Chondrocyte (in vitro differentiated cells): ENCODE measurements at places on chromosomes 6 and 20. TPM values are rescaled to one million over a fixed set of nuclear protein-coding genes. Genes with fewer than 3 reads are reported as not detected.

Gene TMEM200A
- total RNA-seq, result 6.8 to 12.4 TPM (median 7.1 TPM) in 3 replicates

Gene PDYN
- not detected in 3 replicates for total RNA-seq

Gene CSTF1
- total RNA-seq, result 23.7 to 33.1 TPM (median 26.0 TPM) in 3 replicates

Gene MAFB
- 3.0 to 5.4 TPM (median 4.2 TPM) in 3 replicates for total RNA-seq

Gene ULBP3
- total RNA-seq, result 5.0 to 6.1 TPM (median 5.1 TPM) in 3 replicates

Gene SLC44A4
- not detected in 3 replicates for total RNA-seq

- no peak overlapping the region for H3K4me3 ChIP-seq
- H3K36me3 ChIP-seq, result no peaks in the 10 kb centered on the region
- H3K27me3 ChIP-seq, result peaks cover 11% of the 10 kb centered on the region
- no peak overlapping the region for H3K27ac ChIP-seq
- peaks cover 10% of the 10 kb centered on the region for H3K4me1 ChIP-seq
Measured at GRCh38 chr6:6925391-6926164, 182.2 kb upstream of the RREB1 start.

DNA sequence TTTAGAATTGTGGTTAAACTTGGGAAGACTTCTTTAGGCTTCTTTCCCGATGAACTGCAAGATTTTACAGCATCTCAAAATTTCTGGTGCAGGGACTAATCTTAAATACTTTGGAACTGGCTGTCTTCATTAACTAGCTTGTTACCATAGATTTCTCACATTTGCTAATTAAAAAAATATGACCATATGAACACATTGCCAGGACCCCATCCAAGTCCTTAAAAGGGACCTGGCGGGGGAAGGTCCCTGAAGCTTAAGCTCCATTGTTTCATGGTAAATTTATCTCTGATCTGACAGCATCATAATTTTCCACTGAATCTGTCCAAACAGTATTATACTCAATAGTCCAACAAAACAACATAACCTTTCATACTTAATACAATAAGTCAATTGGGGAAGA lies 517.8 kb upstream of the FLRT3 start:
- no peaks in the 10 kb centered on the region for H3K4me1 ChIP-seq
- no peak for DNase-seq

GRCh38 chr20:18138639-18139583 lies 1.2 kb downstream of the KAT14 start:
- peak overlapping the region; percentile 86 for H3K4me3 ChIP-seq
- peaks cover 22% of the 10 kb centered on the region for H3K4me1 ChIP-seq
- no peak overlapping the region for H3K27ac ChIP-seq
- peaks cover 7% of the 10 kb centered on the region for H3K36me3 ChIP-seq

- no peaks in the 10 kb centered on the region for H3K36me3 ChIP-seq
- H3K27me3 ChIP-seq, result no peaks in the 10 kb centered on the region
- no peak overlapping the region for H3K4me3 ChIP-seq
- H3K27ac ChIP-seq, result no peak overlapping the region
- H3K4me1 ChIP-seq, result no peaks in the 10 kb centered on the region
- DNase-seq, result no peak
Measured at GRCh38 chr6:76703285-76703684, 630.8 kb upstream of the IMPG1 start.

- DNase-seq, result no peak
- no peaks in the 10 kb centered on the region for H3K27me3 ChIP-seq
- peaks cover 51% of the 10 kb centered on the region for H3K4me1 ChIP-seq
- H3K36me3 ChIP-seq, result no peaks in the 10 kb centered on the region
- H3K27ac ChIP-seq, result peak overlapping the region; percentile 92
Measured at GRCh38 chr6:113352029-113352801, 504.9 kb upstream of the MARCKS start.

DNA sequence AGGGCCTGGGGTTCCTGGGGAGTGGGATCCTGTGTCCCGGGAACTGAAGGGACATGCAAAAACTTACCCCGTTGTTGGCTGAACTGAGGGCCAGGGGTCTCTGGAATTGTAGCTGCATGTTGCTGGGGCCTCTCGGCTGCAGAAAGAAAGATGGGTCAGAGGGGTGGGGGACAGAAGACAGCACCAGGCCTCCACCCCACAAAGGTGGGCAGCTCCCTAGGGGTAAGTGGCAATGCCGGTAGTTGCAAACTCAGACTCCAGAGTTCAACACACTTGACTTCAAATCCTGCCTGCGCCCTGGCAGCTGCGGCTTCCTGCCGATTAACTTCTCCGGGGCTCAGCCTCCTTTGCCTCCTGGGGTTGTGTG lies 4.8 kb downstream of the ZBP1 start:
- peaks cover 23% of the 10 kb centered on the region for H3K27me3 ChIP-seq
- no peak for DNase-seq
- no peaks in the 10 kb centered on the region for H3K36me3 ChIP-seq
- H3K27ac ChIP-seq, result no peak overlapping the region

GRCh38 chr20:51400051-51400926 lies 142.2 kb downstream of the NFATC2 start:
- no peak overlapping the region for H3K4me3 ChIP-seq
- peaks cover 9% of the 10 kb centered on the region for H3K4me1 ChIP-seq
- H3K27me3 ChIP-seq, result no peaks in the 10 kb centered on the region

GRCh38 chr6:155444952-155445903 lies 10.4 kb downstream of the NOX3 start:
- peaks cover 2% of the 10 kb centered on the region for H3K27me3 ChIP-seq
- no peak for DNase-seq
- H3K27ac ChIP-seq, result no peak overlapping the region

GRCh38 chr6:125781314-125781868 lies 9.4 kb upstream of the NCOA7 start:
- DNase-seq, result no peak
- H3K4me1 ChIP-seq, result peaks cover 24% of the 10 kb centered on the region
- no peaks in the 10 kb centered on the region for H3K27me3 ChIP-seq

- no peak for DNase-seq
- peaks cover 47% of the 10 kb centered on the region for H3K27me3 ChIP-seq
- H3K4me1 ChIP-seq, result peaks cover 12% of the 10 kb centered on the region
- no peak overlapping the region for H3K27ac ChIP-seq
Measured at GRCh38 chr6:137316626-137317025, 97.4 kb upstream of the IFNGR1 start.

DNA sequence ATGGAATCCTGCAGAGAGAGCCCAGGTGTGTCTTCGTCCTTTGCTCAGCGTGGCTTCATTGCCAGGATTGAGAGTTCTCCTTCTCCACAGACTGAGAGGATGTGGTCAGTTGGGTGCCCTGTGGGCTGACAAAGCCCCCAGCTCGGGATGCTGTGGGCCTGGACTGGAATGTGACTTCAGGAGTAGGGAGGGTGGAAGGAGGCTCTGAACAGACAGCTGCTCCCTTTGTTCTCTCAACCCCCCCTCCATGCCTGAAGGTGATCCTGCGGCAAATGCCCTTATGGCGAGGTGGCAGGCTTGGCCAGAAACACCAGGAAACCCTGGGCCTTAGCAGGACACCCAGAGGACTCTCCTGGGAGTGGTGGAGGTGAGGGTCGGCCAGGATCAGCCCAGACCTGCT lies 1.8 kb upstream of the CST5 start:
- no peaks in the 10 kb centered on the region for H3K36me3 ChIP-seq
- peaks cover 12% of the 10 kb centered on the region for H3K4me1 ChIP-seq
- H3K27me3 ChIP-seq, result peaks cover 7% of the 10 kb centered on the region
- no peak overlapping the region for H3K27ac ChIP-seq
- no peak for DNase-seq
- H3K4me3 ChIP-seq, result no peak overlapping the region
